Activated T-cell treated with anti-CD3 and anti-CD28 coated beads, Interleukin-2, amount 50 U/mL, for 1 hour (primary cell): ENCODE measurements at places on chromosomes 11 and 22.
A peak's percentile ranks its signal among the peaks of the same experiment; 100 is the strongest.

- DNase-seq = no peak
Observed at GRCh38 chr11:109155291-109155690, 266.7 kb upstream of the C11orf87 start.

DNA sequence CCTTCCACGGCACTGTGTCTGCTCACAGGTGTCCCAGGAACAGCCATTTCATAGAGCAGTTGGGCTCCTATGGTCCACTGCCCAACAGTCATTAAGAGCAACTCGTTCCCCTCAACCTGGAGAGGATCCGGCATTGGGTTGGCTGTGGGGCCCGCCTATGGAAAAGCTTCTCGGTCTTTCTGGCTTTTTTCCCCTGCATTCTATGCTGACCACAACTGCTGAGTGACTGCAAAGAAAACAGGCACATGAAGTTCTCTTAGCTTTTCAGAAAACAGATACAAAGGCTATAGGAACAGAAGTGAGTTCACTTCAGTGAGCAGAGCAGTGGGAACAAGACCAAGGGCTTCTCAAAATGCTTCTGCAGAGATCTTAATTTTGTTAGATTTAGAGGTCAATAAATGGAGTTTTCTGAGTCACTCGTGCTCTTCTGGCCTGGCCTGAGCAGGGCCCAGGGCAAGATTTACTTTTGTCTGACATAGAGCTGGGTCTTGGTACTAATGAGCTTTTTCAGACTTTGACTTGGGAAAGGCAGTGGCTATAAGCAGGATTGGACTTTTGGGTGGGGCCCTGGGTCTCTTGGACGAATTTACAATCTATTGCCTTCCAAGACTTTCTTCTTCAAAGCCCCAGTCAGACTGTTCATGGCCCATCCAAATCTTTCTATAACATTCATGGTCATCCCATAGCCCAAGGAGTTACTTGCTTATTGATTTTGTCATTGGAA, 13.6 kb upstream of the APOL5 start:
- DNase-seq = no peak

GRCh38 chr22:25827415-25827814, 85.4 kb downstream of the MYO18B start:
- no peak for DNase-seq

GRCh38 chr11:124622531-124623451, at the start of gene TBRG1:
Gene TBRG1 (plus strand): TSS chr11:124622864. CDS start chr11:124623084, 220 bp downstream.
- DNase-seq = peak; percentile 78

- no peak for DNase-seq
Observed at GRCh38 chr22:45064313-45065278, 54.8 kb upstream of the PHF21B start.

- no peak for DNase-seq
Observed at GRCh38 chr11:130636722-130637464, 188.4 kb downstream of the ADAMTS15 start.

GRCh38 chr11:33207408-33207985, 46.2 kb upstream of the CSTF3 start:
- no peak for DNase-seq

GRCh38 chr11:129933891-129934290, 38.5 kb upstream of the NFRKB start:
- DNase-seq = no peak

- DNase-seq = no peak
Observed at GRCh38 chr11:123194337-123195187, 486 bp downstream of the CLMP start.

- no peak for DNase-seq
Observed at GRCh38 chr11:65429068-65429681, 6.6 kb downstream of the NEAT1 start.

DNA sequence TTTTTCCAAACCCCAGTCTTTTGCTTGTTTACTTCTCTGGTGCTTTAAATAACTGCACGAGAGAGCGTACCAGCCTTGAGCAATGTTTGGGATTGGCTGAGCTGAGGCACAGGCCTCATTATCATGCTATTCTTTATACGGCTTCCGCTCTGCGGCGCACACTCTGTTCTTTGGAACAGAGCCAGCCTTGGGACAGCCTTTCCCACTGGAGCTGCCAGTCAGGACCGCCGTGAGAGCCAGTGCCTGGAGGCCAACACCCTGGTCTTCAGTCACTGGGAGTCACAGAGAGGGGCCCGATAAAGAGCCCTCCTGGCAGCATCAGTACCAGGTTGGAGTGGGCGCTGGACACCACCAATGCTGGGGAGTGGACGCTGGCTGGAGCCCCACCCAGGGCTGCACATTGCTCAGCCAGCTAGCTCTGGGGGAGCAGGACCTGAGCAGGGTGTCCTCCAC, 125.6 kb downstream of the BCR start:
- no peak for DNase-seq

DNA sequence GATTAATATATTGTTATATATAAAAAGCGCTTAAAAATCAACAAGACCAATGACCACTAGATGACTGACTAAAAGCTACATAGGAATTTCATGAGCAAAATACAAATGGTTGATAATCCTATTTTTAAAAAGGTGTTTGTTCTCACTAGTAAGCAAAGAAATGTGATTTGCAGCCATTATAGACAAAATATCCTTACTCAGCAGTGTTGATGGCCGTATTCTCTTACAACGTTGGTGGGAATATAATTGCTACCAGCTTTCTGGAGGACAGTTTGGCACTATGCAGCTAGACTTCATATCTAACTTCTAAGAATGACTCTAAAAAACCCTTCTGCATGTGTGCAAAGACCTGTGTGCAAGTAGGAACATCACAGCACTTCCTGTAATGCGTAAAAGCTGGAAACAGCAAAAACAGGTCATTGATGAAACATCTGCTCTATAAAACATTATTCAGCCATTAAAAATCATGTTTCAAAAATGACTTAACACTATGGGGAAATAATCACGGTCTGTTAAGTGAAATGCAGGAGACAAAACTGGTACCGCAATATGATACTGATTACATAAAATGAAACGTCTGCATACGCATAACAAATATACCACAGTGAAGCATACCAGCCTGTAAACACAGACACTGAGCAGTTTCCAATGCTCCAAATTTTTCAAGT, 70.1 kb upstream of the LINC01488 start:
- no peak for DNase-seq

DNA sequence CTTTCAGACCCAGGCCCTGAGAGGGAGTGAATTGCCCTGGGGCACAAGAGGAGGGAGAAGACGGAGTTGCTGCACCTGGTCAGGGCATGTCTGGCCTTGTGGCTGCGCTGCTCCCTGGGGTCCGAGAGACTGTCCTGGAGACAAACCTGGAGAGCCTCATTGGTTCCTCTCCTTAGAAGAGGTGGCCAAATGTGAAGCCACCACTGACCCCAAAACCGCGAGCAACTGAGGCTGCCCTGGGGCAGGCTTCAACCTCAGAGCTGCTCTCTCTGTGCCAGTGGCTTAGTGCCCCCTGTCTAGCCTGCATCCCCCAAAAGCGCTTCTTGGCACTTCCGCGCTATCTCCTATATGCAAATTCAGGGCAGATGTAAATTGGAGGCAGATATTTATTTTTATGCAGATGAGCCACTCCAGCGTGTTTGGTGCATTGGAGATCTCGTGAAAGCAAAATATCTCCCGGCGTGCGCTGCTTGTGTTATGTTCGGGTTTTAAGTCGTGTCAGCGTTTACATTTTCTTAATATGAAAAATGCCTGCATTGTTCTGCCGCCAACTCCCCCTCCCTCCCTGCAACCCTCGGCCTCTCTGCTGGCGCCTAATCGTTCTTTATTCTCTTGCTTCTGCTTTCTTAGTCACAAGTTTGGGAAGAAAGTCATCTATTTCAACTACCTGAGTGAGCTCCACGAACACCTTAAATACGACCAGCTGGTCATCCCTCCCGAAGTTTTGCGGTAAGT, 69.5 kb downstream of the ARHGAP8 start:
- DNase-seq = no peak

DNA sequence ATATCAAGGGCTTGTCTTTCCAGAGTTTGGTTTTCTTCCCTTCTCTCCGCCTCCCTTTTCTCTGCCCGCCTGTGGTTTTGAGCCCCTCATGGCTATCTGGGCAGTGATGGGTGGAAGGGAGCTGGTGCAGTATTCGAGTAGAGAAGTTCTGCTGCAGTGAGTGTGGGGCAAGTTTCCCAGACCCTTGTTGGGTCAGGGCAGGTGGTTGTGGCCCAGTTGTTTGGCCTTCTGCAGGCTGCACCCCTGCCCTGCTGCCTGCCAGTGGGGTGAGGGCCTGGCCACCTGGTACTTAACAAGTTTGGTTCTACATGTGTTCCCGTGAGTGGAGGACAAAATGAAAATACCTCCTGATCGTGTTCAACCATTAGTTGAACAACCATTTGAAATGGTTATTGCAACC, 65.2 kb downstream of the PTPRJ start:
- no peak for DNase-seq

DNA sequence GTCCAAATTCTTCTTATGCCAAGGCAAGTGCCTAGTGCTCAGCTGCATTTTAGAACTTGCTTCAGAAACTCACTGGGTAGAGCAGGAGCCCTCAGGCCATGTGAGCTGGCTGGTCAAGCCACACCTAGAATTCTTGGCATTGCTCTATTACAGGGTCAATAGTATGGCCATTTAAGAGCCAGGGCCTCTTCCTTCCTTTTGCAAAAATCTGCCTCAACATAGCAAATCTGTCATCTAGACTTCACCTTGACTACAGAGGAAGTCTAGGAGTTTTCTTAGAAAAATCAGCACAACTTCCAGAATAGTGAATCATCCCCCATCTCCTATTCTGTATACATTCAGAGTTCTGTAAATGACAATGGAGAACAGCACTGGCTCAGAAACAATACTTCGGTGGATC, 112.0 kb upstream of the TTC12 start:
- DNase-seq = no peak

DNA sequence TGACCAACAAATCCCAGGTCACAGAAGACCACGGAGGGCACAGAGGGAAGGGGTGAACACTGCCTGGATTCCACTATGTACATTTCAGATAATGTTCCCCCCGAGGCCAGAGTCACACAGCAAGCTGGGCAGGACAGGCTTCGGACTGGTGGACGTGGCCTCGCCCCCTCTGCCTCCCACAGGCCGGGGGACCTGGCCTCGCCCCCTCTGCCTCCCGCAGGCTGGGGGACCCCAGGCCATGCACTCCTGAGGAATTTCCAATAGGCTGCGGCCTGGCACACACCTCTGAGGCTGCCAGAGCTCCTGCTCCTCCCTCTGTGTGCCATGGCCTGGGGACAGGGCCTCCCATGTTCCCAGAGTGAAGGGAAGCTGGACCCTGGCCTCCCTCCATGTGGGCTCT, 1352.8 kb downstream of the BRD1 start:
- no peak for DNase-seq

GRCh38 chr22:27468712-27469111, 332.8 kb downstream of the MN1 start:
- DNase-seq = no peak

GRCh38 chr11:130549393-130549999, 101.1 kb downstream of the ADAMTS15 start:
- DNase-seq = no peak

- peak; percentile 12 for DNase-seq
Observed at GRCh38 chr11:61978703-61979661, 11.5 kb upstream of the FTH1 start.

- DNase-seq = no peak
Observed at GRCh38 chr22:50481045-50481439, 301 bp upstream of the ADM2 start.

GRCh38 chr11:88770475-88771079, 295.2 kb downstream of the GRM5 start:
- DNase-seq = no peak

- no peak for DNase-seq
Observed at GRCh38 chr11:94907226-94907625, 66.1 kb downstream of the CWC15 start.
